ENCODE measurements at places on chromosomes 5 and 9. TPM values are rescaled to one million over a fixed set of nuclear protein-coding genes. Genes with fewer than 3 reads are reported as not detected.

Gene AMACR
- total RNA-seq, result 9.7 TPM

Gene TAF11L3
- total RNA-seq, result not detected

- no peak for DNase-seq
Measured at GRCh38 chr5:119840175-119840574, 210.8 kb downstream of the FAM170A start.

DNA sequence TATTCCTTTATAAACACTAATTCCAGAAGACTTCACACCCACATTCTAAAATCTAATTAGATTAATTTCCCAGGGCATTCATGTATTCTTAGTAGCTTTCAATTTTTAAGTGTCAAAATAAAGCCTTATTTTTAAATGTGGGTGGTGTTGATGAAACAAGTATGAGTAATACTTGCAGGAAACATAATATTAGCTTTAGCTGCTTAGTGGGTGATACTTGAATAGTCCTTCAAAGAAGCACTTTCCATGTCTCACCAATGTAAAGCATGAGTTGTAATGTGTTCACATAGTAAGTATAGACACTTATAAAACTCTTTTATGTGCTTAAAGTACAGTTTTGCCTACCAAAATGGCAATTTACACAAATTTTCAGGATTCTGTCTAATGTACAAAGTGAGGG is 6.9 kb downstream of the FNBP1 start:
- peak; percentile 51 for DNase-seq

- no peak for DNase-seq
Measured at GRCh38 chr9:95874989-95875304, 544 bp upstream of the ERCC6L2 start.

Gene RFESD
- 1.6 TPM for total RNA-seq

DNA sequence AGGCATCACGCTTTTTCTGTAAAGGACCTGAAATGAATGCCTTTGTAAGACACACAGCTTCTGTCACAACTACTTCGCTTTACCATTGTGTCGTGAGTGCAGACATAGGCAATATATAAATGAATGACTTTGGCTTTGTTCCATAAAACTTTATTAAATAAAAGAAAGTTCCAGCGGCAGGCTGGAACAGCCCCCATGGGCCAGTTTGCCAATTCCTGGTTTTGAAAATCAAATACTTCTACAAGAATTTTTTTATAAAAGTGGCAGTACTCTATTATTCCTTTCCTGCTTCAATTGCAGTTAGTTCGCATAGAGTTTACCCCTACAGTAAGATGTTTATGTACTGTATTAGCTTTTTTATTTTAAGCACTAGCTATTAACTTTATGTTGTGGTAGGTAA is 53.7 kb downstream of the SRFBP1 start:
- DNase-seq, result no peak

GRCh38 chr9:127854184-127854806 is at the start of gene ENG:
Gene ENG, minus strand, starts transcription at chr9:127854658. Its CDS starts 303 bp downstream, at chr9:127854355.
- DNase-seq, result peak; percentile 66

Gene IL4
- not detected for total RNA-seq

DNA sequence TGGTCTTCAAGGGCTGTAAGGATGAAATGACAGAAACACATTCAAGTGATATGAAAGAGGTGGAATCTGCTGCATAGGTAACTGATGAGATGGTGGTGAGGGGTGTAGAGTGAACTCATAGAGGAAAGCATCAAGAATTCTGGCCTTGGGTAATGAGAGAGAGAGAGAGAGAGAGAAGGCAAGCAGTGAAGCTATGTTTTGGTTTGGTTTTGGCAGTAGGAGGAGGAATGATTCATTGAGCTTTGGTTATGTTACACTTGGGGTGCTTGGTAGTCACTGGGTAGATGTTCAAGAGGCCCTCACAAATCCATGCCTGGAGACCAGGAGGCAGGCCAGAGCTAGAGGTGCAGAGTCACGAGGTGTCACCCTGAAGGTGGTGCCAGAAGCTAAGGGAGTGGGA is 89.5 kb downstream of the EGFLAM start:
- no peak for DNase-seq

DNA sequence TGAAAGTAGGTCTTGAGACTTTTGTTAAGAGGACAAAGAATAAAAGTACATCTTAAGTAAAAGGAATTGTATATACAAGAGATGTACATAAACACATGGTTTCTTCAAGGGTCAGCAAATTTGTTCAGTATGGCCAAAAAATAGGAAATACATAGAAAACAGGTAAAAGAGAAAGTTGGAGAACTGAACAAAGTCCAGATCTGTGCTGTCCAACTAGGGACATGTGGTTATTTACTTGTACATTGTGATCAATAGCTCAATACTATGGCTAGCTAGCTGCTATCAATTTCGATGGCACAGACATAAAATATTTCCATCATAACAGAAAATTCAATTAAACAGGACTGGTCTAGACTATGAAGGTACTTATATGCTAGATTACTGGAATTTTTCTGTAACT is 92.3 kb downstream of the RAPGEF6 start:
- DNase-seq, result no peak

DNA sequence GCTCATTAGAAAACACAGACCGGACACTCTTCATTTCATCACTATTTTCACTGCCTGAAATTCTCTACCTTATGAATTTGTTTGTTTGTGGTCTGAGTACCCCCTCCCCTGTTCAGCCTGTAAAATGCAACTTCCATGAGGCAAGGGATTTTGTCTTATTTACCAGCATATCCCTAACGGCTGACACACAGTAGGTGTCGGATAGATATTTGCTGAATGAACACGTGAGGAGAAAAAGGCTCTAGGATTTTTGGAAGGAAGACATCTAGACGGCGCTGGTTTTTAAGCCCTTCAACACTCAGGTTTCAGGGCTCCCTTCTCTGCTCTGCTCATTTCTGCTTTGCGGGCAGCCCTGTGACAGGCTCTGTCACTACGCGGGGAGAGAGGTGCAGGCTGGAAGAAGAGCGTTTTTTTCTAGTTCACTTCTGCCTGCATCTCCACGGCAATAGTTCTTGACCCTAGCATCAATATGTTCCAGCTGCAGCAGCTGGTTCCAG is 41.0 kb downstream of the KCNMB1 start:
- no peak for DNase-seq
